Activated T-cell treated with anti-CD3 and anti-CD28 coated beads, Interleukin-2, amount 50 U/mL, for 1 hour (primary cell): ENCODE measurements at places on chromosomes 12 and 14.

DNA sequence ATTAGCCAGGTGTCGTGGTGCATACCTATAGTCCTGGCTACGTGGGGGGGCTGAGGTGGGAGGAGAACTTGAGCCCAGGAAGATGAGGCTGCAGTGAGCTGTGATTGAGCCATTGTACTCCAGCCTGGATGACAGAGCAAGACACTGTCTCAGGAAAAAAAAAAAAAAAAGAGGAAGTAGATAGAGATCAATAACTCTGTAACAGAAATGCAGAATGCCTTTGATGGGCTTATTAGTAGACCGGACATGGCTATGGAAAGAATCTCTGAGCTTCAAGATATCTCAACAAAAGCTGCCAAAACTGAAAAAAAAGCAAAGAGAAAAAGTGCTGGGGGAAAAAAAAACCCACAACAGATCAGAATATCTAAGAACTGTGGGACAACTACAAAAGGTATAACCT, 37.5 kb downstream of the GPR68 start:
- no peak for DNase-seq

GRCh38 chr12:101172316-101172715, 37.7 kb downstream of the SLC5A8 start:
- no peak for DNase-seq

DNA sequence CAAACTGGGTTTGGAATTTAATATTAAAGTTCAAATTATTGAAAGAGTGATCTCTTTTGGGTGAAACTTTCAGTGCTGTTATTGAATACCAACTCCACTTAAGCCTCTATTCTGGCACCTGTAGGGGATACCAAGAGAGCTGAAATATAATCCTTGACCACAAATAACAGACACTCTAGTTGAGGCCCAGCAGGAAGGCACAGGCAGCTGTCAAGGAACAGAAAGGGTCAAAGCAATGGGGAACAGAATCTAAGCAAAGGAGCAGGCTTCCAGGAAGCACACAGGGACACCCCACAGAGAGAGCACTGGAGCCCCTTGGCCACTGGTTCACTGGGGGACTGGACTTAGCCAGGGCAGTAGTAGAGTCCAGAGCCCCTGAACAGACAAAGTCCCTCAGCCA, 120.9 kb upstream of the SFSWAP start:
- DNase-seq = no peak

- DNase-seq = peak; percentile 66
These were observed 7.6 kb downstream of the NR4A1 start for GRCh38 chr12:52058631-52059361.

GRCh38 chr12:64097366-64098105, 124.6 kb downstream of the KICS2 start:
- no peak for DNase-seq

- no peak for DNase-seq
These were observed 29.6 kb upstream of the HDAC7 start for GRCh38 chr12:47849261-47849660.

DNA sequence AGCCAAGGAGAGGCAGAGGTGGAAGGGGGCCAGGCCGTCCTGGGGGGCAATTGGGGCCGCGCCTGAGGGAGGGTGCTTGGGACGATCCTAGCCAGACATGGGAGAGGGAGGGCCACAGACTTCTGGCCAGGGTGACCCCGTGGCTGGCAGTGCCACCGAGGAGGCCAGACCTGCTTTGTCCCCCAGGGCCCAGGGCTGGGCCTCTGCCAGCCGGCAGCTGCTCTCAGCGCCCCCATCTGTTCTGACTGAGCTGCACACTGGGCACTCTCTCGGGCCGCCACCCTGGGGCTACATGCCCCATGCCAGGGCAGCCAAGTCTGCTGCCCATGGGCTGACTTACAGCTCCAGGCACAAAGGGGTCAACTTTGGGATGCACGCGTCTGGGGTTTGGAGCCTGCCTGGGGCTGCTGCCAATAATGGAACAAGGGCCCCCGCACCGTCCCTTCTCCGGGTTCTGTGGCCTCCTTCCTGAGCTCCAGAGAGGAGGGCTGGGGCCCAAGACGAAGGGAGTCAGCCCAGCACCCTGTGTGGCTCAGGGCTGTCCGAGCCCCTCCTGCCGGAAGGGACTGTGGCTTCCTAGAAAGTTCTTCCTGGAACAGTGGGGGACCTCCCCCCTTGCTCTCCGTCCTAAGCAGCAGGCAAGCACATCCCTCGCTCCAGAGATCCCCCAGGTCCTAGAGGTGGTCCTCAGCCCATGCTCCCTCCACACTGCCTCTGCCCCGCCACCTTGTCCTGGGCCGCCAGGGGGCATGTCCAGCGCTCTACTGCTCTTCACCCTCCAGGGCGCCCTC, 1.1 kb downstream of the ADSS1 start:
- DNase-seq = no peak

- no peak for DNase-seq
These were observed 14.3 kb upstream of the ZFP36L1 start for GRCh38 chr14:68807148-68807600.

DNA sequence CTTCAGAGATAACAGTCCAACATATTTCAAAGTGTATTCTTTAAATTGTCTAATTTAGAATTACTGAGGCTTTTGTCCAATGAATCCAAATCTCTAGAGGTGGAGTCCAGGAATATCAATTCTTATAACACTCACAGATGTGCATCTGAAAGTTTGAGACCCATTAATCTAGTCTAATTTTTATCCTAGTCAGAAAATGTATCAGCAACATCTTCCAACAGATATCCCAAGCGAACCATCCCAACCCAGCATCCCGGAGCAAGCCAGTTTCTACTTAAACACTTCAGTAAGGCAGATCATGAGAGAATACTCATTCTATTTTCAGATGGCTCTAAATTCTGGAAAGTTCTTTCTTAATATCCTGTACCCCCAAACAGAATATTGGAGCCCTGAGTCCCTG, 113.5 kb downstream of the BBS10 start:
- DNase-seq = no peak

GRCh38 chr12:132475304-132476037, 14.5 kb upstream of the FBRSL1 start:
- DNase-seq = peak; percentile 39

DNA sequence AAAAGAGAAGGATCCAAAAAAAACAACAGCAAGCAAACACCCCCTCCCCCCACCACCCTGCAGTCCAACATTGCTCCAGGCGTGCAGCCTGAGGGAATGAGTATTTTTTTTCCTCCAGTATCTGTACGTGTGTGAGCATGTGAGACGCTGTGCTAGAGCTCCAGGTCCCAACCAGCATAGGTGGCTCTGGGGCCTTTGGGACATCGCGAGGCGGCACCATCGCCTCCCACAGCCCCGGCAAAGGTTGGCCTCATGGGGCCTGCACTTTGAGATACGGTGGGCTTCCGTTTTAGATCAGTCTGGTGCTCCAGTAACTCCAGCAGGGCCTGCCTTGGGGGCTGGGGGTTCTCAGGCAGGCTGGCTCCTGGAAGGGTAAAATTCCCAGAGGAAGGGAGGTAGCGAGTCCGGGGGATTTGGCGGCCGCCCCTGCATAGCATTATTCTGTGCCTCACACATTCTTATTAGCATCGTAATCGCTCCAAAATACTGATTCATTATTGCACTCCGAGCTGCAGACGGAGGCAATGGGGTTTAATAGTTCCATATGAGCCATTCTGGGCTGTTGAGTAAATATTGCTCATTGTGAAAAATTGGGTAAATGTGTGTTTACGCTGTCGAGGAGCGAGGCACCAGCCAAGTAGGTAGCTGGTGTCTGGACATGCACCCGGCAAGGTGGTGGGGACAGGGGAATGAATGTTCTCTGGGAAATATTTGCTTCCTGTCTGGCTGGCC, 143.1 kb upstream of the MYL2 start:
- no peak for DNase-seq

GRCh38 chr14:22479776-22480464, 109.1 kb downstream of the DAD1 start:
- DNase-seq = no peak

DNA sequence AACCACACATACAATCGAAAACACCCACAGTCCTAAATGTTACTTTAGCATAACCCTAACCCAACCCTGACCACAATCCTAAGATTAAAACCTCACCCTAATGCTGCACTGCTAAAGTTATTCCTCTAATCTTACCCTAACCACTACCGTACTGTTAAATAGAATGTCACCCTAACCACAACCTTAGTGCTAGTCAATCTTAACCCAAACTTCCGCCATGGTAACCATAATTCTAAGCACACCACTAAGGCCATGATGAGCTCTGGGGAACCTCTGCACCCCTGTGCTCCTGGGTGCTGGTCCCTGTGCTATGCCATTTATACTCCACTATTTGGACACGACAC, 38.0 kb downstream of the LTBP2 start:
- no peak for DNase-seq

GRCh38 chr12:47828976-47829482, 9.3 kb upstream of the HDAC7 start:
- DNase-seq = no peak

DNA sequence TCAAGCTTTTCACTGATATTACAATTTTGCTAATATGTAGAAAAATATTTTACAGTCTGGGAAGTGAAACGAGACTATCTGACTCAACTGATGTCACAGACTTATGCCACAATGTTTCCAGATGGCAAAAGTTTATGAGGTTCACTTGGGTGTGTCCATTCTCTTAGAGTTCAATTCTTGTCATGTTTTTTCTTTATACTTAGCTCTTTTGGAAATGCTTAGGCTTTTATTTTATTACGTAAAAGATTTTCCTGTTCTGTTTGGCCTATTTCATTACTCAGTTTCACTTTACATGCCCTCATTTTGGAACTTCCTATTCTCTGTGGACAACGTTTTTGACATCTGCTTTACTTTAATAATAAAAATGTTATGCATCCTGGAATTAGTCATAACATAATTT, 2.1 kb upstream of the PDZRN4 start:
- DNase-seq = no peak

DNA sequence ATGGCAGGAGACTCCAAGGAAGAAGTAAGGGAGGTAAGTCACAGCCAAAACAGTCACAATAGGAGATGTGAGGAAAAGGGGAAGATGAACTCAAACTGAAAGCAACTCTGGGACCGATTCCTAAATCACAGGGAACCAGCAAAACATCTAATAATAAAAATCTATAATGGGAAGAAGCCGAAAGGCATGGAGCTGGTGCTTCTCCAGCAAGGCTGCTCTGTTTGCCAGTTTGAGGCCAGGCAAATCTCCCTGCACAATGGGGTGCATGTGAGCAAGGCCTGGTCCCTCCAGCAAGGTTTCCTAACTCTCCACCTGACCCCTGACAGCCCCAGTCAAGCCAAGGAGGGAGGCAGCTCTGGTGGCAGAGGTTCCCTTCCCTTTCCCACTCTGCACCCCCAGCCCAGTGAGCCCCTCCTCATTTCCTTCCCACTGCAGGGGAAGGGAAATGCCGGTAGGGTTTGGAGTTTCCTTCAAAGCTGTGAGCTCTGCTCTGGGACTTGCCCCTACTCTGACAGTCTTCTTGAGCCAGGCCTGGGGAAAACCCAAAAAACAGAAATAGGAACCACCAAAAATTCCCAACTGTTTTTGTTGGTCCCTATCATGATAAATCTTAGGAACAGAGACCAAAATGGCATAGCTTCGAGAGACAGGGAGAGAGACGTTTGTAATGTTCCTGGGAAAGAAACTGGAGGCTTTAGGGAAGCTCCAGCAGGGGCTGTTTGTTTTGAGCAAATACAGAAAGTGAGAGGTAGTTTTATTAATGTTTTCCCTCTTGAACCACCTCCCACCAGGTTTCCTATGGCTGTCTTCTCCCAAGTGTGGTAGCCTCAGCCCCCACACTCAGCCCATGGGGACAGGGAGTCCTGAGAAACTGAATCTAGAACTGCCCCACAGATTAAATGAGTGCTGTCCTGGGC, 34.6 kb downstream of the FMNL3 start:
- DNase-seq = no peak

DNA sequence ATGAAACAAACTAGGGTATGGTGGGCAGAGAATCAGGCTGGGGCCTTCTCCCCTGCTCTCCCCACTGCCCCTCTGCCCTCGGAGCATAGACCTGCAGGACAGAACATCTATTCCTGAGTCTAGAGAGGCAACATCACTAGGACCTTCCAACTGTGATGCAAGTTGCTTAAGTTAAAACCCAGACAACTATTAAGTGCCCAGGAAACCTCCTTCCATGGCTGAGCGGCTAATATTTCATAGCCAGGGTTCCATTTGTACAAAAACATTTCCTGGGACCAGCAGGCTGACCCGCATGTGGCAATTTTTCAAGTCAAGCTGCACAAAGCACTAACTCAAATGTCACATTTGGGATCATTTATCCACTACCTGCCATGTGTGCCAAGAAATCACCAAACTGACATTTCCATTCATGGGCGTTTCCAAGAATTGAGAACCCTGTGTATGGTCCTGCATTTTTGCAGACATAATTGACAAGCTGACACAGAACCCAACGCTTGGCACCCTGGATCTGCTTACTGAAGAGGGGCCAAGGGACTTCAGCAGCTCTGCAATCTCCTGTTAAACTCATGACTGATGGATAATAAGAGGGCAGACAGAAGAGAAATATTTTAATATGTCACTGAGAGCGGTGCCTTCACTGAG, 32.7 kb downstream of the NT5DC3 start:
- DNase-seq = no peak

GRCh38 chr12:89710873-89711750, 2.5 kb upstream of the ATP2B1 start:
- DNase-seq = no peak
